ENCODE measurements at places on chromosomes 1 and 21.

GRCh38 chr1:241171991-241172390 lies 185.0 kb downstream of the RGS7 start:
- DNase-seq = no peak

- no peak for DNase-seq
These were observed 40.7 kb downstream of the WDR3 start for GRCh38 chr1:117970252-117970651.

DNA sequence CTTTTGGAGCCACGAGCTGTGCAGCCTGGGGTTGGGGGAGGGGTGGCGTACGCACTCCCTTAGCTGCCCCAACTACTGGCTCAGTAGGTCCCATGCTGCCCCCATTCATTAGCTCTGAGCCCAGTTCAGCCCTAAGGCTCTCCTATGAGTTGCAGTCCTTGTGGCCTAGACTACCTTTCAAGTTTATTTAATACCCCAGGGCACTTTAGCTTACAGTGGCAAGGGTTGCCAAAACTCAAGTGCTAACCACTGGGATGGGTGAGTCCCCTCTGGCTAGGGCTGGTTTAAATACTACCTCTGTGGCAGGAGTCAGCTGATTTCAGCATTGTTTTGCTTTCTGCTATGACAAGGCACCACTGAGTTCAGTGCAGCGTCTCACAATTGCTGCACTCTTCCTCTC lies 118.2 kb downstream of the ODF2L start:
- no peak for DNase-seq

DNA sequence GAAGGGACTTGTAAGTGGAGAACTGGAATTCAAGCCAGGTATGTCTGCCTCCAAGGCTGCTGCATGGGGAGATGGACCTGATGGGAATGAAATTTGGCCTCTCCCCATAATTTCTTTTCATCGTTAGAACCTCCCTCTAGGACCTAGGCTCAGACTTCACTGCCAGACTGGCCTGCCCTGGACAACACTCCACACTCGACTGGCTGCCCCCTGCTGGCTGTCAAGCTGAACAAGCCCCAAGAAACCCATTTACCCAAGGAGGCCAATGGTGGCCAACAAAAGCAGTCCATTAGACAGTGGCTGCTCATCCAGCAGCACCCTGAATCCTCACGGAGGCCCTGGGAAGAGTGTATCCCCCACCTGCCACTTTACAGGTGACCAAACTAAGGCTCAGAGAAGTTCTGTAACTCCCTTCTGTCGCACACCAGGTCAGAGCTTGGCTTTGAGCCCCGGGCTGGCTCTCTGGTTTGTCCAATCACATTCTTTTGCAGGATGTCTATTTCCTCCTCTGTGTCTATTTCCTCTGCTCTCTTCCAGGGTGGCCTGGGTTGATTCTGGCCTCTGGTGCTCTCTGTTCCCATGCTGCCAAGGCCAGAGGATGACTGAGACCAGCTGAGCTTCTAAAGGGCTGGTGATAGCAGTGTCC lies 3.8 kb downstream of the RNF186 start:
- DNase-seq = no peak

DNA sequence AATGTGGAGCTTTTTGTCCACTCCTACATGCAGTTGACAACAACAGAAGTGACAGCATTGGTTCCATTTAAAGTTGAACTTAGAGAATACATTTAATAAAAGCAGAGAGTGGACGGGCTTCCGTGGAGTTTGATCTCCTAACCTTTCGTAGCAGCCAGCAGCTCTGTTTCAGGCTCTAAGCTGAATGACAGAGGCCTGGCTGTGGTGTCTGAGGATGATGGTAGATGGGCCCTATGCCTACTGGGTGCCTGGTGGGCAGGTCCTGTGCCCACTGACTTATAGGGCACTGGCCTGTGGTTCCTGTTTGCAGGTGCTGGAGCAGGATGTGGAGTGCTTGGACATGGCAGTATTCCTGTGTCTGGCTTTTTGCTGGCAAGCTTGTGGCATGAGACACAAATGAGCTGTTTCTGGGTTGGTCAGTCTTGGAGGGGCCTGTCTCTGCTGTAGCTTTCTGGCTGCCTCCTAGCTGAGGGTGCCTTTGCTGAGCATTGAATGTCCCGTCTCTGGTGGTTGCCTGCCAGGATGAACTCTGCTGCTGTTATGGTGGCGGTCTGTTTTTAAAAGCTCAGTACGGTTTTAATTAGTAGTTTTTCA lies 54.6 kb downstream of the PRDM2 start:
- no peak for DNase-seq

DNA sequence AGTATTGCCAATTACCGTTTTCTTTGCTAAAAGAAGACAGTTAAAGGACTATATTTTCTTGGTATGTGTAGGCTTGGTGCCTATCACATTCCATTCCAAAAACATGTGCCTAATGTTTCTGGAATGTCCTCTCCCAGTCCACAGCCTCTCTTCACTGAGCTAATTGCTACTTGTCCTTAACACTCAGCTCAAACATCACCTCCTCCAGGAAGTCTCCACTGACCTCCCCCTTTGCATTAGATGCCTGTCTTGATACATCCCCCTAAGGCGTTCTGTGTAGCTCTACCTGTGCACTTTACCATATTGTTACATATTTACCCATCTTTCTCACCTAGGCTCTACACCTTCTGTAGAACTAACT lies 195.6 kb upstream of the CAMK1G start:
- DNase-seq = no peak

DNA sequence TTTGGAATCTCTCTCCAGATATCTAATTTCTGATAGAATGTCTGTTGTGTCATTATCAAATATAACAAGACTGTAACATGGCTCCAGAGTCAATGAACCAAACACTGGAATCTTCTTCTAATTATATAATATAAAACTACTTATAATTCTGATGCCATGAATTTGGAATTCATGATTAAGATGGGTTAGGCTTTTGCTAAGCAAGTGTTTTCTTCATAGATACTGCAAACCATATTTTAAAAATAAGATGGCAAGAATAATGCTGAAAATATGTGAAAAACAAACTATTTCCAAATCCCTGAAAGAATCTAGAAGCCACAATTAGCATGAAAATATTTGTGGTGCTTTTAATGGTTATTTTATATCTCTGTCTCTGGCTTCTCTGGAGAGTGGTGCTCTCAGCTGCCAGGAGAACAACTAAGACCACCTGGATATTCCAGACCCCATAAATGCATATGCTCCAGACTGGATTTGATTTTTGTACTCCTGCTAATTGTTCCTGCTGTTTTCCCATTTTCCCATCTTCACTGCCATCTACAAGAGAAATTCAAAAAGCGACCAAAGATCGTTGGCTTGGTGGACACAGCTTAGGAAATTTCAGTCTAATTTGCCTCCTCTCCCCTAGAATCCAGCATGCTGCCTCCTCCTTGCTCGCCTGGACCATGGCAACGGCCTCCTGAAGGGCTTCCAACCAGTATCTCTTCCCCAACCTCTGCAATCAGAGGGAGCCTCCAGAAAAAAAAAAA lies 418.9 kb downstream of the SETD4 start:
- DNase-seq = no peak

DNA sequence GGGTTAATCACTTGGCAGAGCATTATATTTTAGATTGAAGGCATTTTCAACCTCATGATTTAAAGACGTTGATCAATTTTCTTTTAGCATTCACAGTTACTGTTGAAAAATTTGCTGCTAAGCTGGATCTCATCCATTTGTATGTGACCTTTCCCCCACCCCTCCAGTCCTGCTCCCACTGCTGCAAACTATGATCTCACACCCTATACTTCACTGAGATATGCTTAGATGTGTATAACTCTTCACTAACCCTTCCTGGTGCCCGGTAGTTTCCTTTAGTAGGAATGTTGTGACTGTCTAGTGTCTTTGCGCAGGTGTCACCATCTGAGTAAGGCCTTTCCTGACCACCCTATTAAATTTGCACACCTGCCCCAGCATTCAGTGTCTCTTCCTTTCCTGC lies 67.0 kb upstream of the C1orf21 start:
- DNase-seq = no peak

DNA sequence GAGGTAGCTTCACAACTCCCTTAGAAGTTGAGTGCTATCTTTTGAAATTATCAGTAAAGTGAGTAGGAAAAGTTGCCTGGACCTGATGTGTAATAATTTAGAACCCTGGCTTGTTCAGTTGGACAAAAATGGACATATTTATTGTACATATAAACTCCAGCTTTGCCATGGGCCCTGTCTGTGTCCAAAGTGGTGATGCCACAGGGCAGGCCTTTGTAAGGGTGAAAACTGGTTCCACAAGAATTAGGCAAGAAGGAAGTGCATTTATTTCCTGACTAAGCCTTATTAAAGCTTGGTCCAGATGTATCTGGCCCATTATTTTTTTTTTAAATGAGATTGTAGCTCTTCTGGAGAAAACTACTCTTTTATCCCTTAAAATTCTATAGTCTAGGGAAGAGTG lies 47.9 kb downstream of the MACO1 start:
- DNase-seq = no peak

- no peak for DNase-seq
These were observed 15.8 kb downstream of the ADGRB2 start for GRCh38 chr1:31748365-31748764.

GRCh38 chr1:41758904-41759548 lies 159.7 kb downstream of the HIVEP3 start:
- no peak for DNase-seq

DNA sequence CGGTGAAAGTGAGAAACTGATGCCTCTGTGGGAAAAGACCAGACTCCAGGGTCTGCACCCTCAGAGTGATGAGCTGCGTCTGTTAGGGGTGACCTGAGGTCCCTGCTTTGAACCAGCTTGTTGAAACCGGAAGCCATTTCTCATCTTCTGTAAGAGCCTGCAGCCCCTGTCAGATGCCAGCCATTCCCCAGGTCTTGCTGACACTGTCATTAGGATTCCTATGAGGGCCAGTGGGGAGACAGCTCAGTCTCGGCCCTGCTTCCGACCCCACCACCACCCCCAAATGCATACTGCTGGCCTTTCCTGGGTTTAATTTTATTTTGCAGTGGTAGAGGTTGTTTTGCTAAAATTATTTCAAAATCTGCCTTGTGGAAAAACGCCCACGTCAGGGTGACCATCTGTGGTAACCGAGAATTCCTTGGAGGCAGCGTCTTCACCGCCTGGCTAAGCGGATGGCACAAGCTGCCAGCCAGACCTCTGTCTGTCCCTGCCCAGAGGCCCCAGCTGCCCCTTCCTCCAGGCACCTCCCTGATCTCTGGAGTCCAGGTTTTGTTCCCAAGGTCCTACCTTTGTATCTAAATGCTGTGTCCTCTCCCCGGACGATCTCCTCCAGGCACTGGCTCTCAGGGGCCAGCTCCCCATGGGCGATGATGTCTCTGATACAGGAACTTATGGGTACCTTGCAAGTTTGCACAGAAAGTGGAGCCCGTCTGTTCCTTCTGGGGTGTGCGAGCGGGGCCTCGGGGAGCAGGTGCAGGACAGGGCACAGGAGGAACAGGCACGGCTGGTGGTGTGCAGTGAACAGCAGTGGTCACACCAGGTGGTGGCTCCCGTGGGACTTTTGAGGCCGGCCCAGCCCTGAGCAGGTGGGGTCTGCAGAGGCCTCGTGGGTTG lies 49.9 kb downstream of the PRKCZ start:
- no peak for DNase-seq

- DNase-seq = no peak
These were observed 8.9 kb upstream of the GOLT1A start for GRCh38 chr1:204222764-204223055.

DNA sequence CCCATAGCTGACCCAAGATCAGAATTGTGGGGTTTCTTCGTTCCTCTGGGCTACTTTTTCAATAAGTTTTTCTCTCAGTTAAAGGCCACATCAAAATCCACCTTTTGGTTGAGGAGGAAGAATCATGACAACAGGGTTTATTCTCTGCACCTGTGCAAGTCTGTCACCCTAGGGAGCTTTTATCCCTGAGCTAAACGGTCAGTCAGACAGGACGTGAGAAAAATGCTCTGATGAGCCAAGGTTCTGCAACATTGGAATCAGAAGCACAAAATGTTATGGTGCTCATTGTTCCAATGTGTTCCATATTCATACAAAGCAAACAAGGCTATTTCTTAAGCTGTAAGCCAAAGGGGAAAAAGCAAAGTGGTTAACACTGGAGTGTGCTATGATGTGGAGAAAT lies 7.4 kb upstream of the ERICH3 start:
- DNase-seq = no peak

DNA sequence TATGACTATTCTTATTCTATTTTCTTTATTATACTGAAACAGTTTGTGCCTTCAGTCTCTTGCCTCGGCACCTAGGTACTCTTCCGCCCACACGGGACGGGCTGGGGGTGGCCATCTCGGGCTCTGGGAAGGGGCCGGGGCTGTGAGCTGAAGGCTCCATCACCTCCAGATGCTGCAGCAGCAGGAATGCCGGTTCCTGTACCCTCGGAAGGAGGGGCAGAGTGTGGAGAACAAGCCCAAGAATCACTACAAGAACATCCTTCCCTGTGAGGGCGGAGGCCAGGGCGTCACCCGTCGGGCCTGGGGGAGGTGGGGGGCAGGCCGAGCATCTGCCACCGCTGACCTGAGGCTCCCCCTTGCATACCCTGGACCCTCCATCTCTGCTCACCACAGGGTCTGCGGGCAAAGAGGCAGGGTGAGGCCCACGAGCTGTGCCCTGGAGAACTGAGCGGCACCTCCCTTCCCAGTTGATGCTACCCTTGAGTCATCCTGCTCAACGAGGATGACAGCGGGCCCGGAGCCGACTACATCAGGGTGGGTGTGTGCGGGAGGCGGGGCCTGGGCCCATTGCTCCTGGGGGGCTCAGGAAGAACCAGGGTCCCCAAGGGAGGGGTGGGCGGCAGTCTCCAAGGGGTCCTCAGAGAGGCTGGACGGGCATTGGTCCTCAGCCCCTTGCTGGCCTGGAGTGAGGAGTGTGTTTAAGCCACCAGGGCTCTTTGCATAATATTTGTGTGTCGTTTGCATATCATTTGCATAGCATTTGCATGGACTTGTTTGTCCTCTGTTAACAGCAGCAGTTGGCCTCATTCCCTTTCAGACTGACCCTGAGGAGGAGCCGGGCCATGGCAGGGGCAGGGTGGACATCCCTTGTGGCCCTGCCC lies 7.5 kb downstream of the RNF223 start:
- no peak for DNase-seq

GRCh38 chr1:24382165-24382577 lies 31.4 kb downstream of the STPG1 start:
- no peak for DNase-seq

- DNase-seq = no peak
These were observed 155.6 kb upstream of the SOD1 start for GRCh38 chr21:31503939-31504338.

DNA sequence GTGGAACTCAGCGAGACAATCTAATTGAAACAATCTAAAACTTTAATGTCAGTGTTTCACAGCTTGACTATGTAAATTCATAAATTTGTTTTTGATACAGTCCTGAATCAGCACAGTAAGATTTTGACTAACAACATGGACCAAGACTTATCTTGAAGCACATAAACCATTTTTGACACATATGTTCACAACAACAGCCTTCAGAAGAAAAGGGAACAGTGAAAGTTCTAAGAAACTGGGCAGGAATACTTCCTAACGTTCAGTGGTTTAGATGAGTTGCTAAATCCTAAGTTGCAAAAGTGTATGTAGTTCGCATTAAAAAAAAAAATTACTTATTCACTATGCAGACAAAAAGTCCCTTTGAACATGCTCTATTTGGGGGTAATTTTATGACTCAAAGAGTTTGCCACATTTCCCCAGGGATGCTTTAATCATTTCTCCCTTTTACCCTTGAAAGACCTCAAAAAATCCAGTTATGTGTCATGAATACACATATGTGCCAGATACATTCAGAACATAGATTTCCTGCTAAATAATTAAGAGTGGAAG lies 120.2 kb downstream of the MRPL39 start:
- no peak for DNase-seq
